Lower leg skin (tissue), 4 donors: ENCODE measurements at places on chromosomes 12 and 14. TPM values are rescaled to one million over a fixed set of nuclear protein-coding genes. Genes with fewer than 3 reads are reported as not detected.

The SLC10A1 gene
- total RNA-seq: not detected

DNA sequence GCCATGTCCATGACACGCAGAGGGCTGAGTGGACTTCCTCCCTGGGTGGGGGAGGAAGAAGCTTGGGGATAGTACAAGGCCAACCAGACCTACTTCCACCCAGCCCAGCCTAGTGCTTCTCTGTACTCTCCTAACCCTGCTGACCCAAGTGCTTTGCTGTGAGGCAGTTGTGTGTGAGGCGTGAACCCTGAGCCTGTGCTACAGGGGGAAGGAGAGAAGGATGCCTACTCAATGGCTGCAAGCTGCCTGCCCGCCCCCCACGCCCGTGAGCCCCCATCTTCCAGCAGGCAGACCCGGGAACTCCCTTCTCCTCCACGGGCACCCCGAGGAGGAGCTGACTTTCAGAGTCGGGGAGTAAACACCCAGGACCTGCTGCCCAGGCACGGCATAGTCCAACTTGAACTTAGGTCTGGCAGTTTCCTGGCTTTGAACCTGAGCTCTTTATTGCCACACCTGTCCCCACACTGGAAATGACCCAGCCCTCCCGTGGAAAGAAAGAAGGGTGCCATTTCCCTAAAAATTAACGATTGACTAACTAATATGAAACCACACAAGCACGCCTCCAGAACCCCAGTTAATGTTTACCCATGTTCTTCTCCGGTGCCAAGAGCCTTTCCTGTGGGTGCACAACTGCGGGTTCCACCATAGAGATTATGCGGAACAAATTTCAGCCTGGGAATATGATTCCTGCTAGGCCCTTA lies 10.8 kb downstream of the ALDH2 start:
- DNase-seq: no peak

The CACNA1C gene
- total RNA-seq: 2.4 TPM

DNA sequence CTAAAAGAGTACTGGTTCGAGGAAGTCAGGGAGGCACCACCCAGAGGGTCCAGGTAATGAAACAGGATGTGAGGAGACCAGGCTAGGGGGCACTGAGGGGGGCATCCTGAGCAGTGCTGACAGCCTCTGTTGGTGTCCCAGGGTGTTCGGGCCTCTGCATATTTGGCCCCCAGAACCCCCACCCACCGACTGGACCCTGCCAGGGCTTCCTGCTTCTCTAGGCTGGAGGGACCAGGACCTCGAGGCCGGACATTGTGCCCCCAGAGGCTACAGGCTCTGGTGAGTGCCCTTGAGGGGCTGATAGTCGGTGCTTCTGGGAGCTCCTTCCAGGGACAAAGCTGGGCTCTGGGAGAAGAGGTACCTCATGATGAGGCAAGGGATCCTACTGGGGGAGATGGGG lies 2.6 kb downstream of the TROAP start:
- DNase-seq: no peak

The KRT3 gene
- total RNA-seq: not detected

DNA sequence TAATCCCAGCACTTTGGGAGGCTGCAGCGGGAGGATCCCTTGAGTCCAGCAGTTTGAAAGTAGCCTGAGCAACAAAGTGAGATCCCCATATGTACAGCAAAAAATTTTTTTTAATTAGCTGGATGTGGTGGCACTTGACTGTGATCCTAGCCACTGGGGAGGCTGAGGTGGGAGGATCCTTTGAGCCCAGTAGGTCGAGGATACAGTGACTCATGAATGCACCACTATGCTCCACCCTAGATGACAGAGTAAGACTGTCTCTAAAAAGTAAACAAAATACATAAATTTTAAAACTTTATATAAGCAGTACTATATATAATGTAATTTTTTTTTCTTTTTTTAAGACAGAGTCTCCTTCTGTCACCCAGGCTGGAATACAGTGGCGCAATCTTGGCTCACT lies 115.4 kb downstream of the ESR2 start:
- no peak for DNase-seq

GRCh38 chr14:77142005-77142800 lies 612 bp upstream of the ZDHHC22 start:
- no peak for DNase-seq

DNA sequence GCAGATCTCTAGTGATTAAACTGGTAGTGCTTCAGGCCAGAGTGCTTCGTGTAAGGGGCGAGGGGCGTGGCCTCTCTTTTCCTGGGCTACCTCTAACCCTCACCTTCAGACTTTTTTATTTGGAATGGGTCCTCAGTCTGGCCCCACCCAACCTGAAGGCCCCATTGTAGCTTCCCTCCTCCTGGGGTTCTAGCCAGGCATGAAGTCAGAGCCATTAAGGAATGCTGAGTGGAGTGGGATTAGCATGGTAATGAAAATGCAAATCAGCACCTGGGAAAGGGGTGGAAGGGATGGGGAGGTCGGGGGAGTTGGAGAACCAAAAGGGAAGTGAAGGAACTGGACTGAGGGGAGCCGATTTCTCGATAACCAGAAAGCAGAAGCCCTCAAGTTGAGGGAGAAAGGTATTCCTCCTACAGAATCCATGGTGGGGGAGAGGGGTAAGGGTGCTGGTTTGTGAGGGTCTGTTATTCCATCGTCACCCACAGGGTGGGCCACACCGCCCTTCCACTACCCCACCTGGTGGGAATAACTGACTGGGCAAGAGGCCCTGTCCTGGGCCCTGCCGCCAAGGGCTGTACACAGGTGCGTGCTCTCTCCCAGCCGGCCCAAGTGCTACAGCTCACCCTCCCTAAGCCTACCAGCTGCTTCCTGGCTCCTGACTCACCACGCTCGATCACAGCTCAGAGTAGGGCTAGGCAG lies 14.1 kb downstream of the ZFHX2 start:
- no peak for DNase-seq

The HOXC12 gene
- total RNA-seq: 6.8 TPM

- DNase-seq: no peak
Measured at GRCh38 chr12:88334271-88334670, 192.2 kb downstream of the TMTC3 start.

GRCh38 chr12:48189331-48190125 lies 6.1 kb downstream of the CCDC184 start:
- DNase-seq: no peak

- DNase-seq: no peak
Measured at GRCh38 chr14:76941544-76941943, 87.0 kb downstream of the IRF2BPL start.

The MGST1 gene
- total RNA-seq: 49.5 TPM

DNA sequence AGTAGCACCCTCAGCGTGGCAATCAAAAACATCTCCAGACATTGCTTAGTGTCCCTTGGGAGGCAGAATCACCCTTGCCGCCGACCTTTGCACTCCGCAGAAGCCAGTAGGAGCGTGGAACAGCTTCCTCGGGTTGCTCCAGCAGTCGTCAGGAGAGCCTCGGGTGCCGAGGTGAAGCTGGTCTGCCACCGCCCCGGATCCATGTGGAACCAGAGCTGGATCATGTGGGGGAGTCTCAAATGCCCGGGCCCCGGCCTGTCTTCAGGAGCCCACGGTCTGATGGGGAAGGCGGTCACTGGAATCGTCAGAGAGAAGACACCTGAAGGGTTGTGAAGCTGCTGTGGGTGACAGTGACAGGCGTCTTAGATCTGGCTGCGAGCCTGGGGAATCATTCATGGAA lies 14.3 kb downstream of the MVK start:
- no peak for DNase-seq

GRCh38 chr12:120625557-120626419 lies 14.6 kb upstream of the CABP1 start:
- no peak for DNase-seq

DNA sequence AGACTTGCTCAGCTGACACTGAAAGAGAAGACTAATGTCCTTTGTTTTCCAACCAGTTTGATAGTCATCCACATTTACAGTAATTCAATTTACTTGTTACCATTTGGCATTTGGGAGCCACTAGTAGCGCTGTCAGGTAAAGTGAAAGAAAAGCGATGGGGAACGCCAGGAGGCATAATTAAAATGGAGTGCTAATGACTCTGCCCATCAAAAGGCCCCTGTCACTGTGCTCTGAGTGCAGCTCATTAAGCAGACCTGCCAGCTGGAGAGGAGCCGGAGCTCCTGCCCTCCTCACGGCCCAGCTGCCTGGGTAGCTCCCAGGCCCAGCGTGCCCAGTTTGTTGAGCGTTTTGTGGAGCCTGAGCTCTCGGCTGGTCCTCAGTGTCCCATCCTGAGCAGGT lies 463.6 kb upstream of the CCDC196 start:
- DNase-seq: no peak

GRCh38 chr12:48995086-48995879 lies 3.9 kb downstream of the DDN start:
- peak; percentile 71 for DNase-seq
